ENCODE measurements at places on chromosomes 11 and 22.

DNA sequence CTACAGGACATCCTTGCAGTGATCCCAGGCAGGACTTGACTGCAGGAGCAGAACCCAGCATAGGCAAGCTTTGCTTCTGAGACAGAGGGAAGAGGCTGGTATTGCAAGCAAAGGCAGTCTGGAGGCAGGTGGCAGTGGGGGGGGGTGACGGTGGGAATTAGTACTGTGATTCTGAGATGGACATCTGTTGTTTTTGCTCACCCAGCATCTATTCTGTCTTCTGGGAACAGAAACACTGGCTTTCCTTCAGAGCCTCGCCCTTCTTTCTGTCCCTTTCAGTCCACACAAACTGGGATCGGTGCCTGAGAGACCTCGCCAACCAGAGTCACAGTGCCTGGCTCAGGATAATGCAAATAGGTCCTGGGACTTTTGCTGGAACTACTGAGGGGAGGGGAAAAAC lies 31.2 kb upstream of the RASL10A start:
- no peak for DNase-seq

DNA sequence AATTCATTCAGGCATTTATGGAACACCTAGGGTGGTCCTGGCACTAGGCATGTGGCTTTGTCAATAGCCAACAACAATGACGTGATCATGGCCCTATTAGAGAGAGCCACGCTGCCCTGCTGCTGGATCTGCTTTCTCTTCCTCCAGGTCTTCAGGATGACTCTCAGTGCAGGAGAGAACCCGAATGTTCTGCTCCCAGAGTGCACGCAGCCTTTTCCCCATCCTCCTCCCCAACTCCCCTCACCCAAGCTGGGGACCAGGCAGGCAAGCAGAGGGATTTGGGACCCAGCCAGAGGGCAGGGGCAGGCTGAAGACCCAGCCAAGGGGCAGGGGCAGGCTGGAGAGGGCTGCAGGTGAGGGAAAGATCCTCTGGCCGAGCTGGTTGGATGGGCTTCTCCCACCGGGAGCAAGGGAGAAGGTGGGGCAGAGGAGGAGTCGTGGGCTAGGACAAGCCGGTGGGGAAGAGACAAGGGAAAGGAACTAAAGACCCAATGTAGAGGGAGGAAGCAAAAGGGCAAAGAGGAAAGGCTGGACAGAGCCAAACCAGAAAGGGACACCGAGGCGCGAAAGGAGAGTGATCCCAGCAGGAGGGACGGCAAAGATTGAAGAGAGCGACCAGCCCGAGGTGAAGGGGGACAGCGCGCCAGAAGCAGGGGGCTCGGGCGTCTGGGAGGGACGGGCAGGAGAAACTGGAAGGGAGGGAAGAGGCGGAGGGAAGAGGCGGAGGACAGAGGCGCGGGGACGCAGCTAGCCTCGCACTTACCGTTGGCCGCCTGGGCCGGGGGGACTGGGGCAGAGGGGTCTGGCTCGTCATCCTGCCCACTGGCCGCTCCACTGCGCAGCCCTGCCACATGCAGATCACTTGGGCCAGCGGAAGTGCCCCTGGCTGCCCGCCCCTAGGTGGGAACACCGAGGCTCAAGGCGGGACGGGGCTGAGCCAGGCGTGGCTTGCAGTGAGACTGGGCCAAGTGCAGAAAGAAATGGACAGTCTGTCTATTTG lies at the start of gene KCTD14:
KCTD14 (minus strand) TSS at position 880 of the 1,000 bp plus-strand sequence; CDS start at position 853, 27 bp downstream.
- DNase-seq = peak; percentile 53

DNA sequence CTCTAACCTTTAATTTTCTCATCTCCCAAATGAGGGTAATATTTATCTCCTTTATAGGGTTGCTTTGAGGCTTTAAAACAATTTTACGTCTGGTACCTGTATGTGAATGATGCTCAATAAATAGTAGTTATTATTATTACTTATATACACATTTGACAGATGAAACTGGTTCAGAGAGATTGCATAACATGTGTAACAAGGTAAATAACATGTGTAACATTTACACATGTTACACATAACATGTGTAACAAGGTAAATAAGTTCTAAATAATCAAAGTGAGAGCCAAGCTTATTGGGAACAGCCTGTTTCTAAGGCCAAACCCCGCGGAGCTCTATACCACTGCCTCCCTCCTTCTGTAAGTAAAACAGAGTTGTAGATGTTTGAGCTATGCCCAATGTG lies 100.9 kb downstream of the MPPED2 start:
- no peak for DNase-seq

DNA sequence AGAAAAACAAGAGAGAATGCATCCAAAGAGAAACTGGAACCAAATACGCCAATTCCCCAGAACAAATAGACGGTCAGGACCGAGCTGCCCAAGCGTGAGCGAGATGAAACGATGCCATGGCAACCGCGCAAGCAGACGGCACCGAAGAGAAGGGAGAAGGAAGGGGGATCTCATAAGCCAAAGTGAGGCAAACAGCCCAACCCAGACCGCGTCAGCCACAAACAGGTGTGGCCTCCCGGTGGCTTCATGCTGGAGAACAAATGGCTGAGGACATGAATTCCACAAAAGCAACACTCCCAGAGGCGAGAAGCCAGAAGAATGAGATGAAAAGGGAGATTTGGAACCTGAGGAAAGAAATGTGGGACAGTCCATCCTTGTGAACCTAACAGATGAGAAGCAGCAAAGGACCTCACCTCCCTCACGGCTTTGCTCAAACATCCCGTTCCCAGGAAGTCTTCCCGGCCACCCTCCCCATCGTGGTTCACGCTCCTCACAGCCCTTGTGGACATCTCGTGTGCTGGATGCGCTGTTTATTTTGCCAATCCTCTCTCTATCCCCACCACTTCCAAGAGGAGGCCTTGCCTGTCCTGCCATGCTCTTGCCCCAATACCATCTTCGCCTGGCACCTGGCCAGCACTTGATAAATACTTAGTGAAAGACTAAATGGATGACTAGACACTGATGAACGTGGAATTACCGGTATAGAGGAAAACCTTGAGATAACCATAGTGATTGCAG lies 89.1 kb upstream of the RTL6 start:
- peak; percentile 24 for DNase-seq

DNA sequence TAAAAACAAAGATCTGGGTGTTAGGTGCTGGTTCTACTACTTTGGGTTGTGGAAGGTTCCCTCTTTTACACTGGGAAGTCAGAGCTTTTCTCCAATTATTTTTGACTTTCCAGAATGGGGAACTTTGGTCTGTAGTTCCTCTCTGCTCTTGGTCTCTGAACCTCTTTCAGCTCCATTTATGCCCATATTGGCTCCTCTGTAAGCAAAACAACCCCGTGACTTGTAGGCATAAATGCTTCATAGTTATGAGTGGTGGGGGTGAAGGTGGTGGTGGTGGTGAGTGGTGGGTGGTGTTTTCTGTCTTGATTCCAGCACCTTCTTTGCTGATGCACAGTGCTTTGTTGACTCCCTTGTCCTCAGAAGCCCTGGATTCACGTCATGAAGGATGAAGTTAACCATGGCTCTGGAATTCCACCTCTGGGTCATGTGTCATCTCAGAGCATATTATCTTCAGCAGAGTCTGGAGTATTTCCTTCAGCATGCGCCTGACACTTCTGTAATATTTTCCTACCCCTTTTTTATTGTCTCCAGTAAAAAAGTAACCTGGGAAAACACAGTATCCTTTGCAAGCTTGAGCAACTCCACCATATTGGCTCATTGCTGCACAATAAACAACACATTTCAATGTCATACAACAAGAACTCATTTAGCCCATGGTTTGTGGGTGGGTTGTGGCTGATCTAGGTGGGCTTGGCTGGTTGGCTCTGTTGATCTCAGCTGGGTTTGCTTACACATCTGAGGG lies 24.1 kb upstream of the GRK3 start:
- DNase-seq = no peak

- no peak for DNase-seq
Measured at GRCh38 chr11:7619322-7619721, 54.0 kb downstream of the CYB5R2 start.

- DNase-seq = no peak
Measured at GRCh38 chr11:74011360-74012073, 2.6 kb upstream of the UCP3 start.

GRCh38 chr22:19884954-19885751 lies 30.5 kb upstream of the GNB1L start:
- DNase-seq = no peak

DNA sequence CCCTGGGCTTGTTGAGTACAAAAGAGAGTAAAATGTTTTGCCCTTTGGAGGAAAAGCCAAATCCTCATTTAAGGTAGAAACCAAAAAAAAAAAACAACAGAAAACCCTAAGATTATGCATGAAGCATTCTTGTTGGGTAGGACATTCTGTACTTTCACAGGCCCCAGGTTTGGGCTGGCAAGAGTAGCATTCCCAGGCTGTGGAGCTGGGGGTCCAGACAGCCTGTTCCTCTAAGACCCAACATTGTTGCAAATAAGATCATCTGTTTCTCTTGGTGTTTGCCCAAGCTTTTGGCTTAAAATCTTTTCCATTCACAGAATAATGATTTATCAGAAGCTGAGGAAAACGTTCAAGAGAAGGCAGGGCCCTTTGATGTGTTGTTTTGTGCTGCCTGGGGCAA lies 123.8 kb downstream of the MICAL2 start:
- peak; percentile 53 for DNase-seq

- DNase-seq = no peak
Measured at GRCh38 chr11:95589893-95590612, 199.5 kb downstream of the FAM76B start.

- DNase-seq = no peak
Measured at GRCh38 chr11:114296605-114297372, 590 bp downstream of the NNMT start.

DNA sequence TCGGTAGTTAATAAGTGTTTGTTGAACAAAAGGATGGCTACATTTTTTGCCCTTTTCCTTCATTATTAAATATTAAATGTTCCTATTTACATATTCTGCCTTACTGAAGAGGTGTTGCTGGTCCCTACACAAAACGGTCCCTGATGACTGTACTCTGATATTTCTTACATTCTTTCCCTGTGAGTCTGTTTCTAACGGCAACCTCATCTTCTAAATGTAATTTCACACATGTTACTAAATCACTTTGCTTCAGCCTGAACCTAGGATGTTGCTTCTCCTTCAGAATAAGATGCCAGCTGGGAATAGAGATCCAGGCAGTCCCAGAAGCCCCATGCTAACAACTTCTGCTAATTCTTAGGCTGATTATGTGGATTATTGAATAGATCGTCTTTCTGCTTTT lies 50.3 kb downstream of the SPON1 start:
- no peak for DNase-seq

DNA sequence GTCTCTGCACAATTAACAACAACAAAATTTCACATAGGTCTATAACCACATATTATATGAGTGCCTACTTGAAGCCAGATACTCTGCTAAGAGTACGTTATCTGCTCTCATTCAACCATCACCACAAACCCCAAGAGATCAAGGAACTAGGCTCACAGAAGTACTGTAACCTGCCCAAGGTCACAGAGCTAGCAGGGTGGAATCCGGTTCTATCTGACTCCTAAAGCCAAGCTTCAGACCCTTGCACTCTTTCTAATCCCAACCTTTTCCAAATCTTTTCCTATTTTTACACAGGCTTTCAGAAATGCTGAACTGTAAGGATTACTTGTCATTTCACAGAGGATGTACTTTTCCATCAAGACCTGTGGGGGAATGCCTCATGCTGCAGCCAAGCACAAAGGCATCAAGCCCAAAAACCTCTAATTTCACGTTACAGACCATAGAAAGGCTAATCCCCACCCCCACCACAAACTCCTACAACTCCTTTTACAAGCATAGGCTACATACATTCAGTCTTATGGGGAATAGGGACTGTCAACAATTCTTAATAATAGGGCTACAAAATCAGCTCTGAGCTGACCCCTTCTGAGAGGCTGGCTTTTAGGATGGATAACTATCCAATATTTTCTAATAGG lies 927 bp downstream of the PRCP start:
- no peak for DNase-seq

- no peak for DNase-seq
Measured at GRCh38 chr11:10400856-10401255, 54.2 kb upstream of the AMPD3 start.

GRCh38 chr22:20928573-20928967 lies 11.4 kb downstream of the CRKL start:
- DNase-seq = no peak

DNA sequence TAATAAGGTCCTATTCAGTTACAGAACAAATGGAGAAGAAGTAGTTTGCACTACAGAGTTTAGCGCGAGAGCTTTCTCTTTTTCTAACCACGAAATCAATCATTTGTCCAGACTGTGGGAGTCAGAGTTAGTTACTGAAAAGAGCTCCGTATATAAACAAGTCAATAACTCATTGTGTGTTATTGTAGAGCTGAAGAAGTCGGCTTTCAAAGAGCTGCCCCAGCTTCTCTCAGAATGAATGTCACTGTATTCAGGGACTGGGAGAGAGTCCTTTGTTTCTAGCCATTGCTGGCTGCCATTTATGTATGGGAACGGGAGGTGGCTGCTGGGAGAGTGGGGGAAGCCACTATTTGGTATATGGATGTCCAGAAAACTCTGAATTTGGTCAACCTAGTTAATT lies 227.8 kb downstream of the DCDC1 start:
- no peak for DNase-seq

DNA sequence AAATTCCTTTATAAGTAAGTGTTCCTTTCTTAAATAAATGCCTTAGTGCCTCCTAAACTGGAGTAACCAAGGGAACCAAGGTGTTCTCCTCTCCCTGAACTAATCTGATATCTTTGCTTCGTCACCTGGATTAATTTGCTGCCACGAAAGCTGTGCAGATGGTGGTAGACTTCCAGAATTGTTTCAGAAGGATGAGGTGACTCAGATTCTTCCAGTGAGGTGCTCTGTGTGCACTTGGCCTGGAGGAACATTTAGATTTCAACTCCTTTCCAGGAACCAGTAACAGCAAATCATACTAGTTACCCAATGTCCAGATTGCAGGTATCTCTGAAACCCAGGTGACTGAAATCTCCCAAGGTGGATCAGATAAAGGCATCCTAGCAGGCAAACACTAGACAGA lies 181.9 kb downstream of the FAT3 start:
- DNase-seq = no peak

DNA sequence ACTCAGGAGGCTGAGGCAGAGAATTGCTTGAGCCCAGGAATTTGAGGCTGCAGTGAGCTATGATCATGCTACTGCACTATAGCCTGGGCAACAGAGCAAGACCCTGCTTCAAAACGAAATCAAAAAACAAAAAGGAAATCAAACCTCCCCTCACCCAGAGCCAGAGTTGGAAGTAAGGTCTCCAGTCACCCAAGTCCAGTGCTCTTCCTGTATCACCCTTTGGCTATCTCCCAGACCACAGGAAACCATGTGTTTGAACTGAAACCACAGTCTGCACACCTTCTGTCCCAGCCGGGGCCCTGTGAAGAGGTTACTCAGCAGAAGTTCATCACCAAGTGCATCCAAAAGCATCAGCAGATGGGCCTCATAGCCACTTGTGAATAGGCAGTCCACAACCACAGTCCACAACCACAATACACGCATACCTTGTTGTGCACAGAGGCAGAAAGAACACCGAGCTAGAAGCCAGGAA lies 4.6 kb downstream of the MYH9 start:
- DNase-seq = no peak

- DNase-seq = no peak
Measured at GRCh38 chr22:22089459-22090308, 107.1 kb upstream of the TOP3B start.
